ENCODE measurements at places on chromosomes 6 and 20. TPM values are rescaled to one million over a fixed set of nuclear protein-coding genes. Genes with fewer than 3 reads are reported as not detected.
A peak's percentile ranks its signal among the peaks of the same experiment; 100 is the strongest.

DNA sequence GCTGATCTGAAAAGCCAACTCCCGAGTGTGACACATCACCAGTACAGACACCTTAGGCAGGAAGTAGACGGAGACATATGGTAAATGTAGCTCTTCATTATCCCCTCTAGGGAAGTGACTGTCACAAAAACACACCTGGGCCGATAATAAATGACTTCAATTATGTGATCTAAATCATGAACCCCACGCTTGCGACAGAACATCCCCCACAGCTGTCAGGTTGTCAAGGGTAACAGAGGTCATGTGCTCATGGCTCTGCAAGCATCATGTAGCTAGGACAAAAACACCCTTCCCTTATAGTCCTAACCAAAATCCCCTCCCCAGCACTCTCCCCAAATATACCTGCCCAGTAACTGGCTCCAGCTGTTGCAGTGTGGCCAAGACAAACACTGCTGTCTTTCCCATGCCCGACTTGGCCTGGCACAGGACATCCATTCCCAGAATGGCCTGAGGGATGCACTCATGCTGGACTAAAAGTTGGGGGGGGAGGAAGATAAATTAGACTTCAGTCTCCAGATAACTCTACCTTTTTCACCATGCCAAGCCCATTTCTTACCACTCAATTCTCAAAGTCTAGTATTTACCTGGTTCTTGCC, 2.9 kb downstream of the DDX39B start:
- peaks cover 32% of the 10 kb centered on the region for H3K4me1 ChIP-seq
- peak overlapping the region; percentile 84 for H3K27ac ChIP-seq
- H3K4me3 ChIP-seq, result peak overlapping the region; percentile 100
- no peak for DNase-seq

DNA sequence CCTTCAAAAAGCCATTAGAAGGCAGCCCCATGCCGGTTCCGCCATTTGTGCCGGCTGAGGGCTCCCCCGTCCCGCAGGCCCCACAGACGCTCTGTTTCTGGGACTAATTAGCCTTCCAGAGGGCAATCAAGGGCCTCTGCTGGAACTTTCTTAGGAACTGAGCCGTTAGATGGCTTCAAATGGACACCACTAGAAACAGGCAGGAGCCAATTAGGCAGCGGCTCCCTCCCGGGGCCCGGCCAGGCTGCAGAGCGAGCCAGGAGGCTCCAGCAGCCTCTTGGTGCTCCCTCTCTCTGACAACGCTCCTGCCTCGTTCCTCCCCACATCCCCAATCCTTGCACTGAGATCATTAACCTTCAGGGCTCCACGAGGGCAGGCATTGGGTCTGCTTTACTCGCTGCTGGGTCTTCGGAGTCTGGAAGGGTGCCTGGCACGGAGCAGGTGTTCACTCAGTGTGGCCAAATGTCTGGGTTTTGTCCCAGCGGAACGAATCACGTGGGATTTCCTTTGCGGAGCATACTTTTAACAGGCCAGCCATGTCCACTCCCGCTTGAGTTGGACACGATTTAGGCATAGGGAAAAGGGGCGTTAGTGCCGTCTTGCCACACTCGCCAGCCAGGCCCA, 98.3 kb downstream of the TMEM242 start:
- no peaks in the 10 kb centered on the region for H3K36me3 ChIP-seq
- peak overlapping the region; percentile 7 for H3K4me3 ChIP-seq
- H3K27ac ChIP-seq, result peak overlapping the region; percentile 95
- peaks cover 48% of the 10 kb centered on the region for H3K4me1 ChIP-seq
- peak; percentile 70 for DNase-seq

DNA sequence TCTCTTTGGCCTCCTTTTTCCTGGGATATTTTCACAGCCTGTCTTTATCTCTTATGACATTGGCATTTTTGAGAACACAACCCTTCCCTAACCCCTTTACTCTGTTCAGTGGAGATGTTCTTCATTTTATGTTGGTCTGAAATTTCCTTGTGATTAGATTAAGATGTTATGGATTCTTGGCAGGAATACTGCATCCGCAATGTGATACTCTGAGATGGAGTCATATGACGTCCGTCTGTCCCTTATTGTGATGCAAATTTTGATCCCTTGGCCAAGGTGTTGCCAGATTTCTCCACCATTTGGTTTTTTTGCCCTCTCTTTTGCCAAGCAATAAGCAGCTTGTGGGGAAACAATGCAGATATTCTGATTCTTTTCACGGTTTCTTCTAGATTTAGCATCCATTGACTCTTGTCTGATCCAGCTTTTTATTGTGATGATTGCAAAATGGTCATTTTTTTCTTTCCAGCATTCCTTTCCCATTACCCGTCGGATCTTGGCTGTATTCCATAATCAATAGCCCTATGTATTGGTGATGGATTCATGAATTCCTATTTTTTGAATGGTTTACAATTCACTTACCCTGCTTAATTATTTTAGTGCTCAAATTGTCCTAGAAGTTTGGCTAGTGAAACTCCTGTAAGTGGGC, 85.1 kb downstream of the NCOA3 start:
- H3K4me1 ChIP-seq, result peaks cover 17% of the 10 kb centered on the region
- peak overlapping the region; percentile 73 for H3K27ac ChIP-seq
- no peak for DNase-seq
- H3K4me3 ChIP-seq, result peak overlapping the region; percentile 5
- H3K27me3 ChIP-seq, result no peaks in the 10 kb centered on the region
- H3K36me3 ChIP-seq, result no peaks in the 10 kb centered on the region

- no peaks in the 10 kb centered on the region for H3K36me3 ChIP-seq
- peaks cover 5% of the 10 kb centered on the region for H3K27me3 ChIP-seq
- H3K4me1 ChIP-seq, result no peaks in the 10 kb centered on the region
- no peak overlapping the region for H3K27ac ChIP-seq
Observed at GRCh38 chr20:10954137-10954840, 280.5 kb upstream of the JAG1 start.

DNA sequence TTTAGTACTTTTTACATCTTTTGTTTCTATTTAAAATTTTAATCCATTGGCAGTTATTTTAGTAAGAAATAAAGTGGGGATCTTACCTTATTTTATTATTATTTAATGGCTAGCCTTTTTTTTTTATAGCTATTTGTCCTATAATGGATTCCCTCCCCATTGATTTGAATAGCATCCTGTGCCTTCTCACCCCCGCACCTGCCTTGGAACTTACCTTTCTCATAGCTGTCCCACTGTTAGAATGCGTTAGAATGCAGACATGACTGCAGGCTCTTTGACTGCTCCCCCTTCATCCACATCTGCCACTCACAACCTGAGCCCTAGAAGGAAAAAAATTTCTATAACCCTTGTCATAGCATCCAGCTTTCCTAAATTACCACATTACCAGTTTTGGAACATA, 9.1 kb downstream of the PKIB start:
- no peak for DNase-seq
- peaks cover 31% of the 10 kb centered on the region for H3K4me1 ChIP-seq
- H3K27me3 ChIP-seq, result peaks cover 3% of the 10 kb centered on the region
- H3K4me3 ChIP-seq, result no peak overlapping the region

DNA sequence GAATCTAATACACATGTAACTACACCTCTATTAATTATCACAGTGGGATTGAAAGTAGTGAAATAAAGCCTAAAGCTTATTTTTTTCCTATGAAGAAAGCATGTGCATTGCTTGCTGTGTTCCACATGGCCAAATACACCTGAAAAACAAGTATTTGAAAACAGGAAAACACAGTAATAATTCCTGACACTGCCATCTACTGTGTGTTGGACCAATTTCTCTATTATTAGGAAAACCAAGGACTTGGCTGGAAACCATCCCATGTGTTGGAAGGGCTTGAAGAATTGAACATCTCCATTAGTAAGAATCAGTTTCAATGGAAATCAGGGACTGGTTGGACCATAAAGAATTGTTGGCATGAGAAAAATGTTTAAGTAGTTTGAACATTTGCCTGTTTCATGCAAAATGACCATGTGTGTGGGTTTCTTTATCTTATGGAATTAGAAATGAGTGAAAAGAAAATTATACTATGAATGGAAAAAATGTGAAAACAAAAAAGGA, 124.1 kb downstream of the PHF3 start:
- no peak for DNase-seq
- no peaks in the 10 kb centered on the region for H3K27me3 ChIP-seq
- H3K4me3 ChIP-seq, result no peak overlapping the region
- peaks cover 9% of the 10 kb centered on the region for H3K36me3 ChIP-seq

GRCh38 chr6:48233063-48233462, 122.1 kb upstream of the PTCHD4 start:
- no peak overlapping the region for H3K4me3 ChIP-seq
- DNase-seq, result no peak
- H3K4me1 ChIP-seq, result no peaks in the 10 kb centered on the region
- H3K36me3 ChIP-seq, result peaks cover 14% of the 10 kb centered on the region

- peaks cover 6% of the 10 kb centered on the region for H3K4me1 ChIP-seq
- H3K36me3 ChIP-seq, result no peaks in the 10 kb centered on the region
- DNase-seq, result no peak
- peak overlapping the region; percentile 18 for H3K4me3 ChIP-seq
Observed at GRCh38 chr6:30143780-30144179, 7.8 kb downstream of the TRIM40 start.

- H3K36me3 ChIP-seq, result no peaks in the 10 kb centered on the region
- DNase-seq, result no peak
- peak overlapping the region; percentile 77 for H3K27ac ChIP-seq
Observed at GRCh38 chr20:3470208-3470626, 601 bp upstream of the ATRN start.

DNA sequence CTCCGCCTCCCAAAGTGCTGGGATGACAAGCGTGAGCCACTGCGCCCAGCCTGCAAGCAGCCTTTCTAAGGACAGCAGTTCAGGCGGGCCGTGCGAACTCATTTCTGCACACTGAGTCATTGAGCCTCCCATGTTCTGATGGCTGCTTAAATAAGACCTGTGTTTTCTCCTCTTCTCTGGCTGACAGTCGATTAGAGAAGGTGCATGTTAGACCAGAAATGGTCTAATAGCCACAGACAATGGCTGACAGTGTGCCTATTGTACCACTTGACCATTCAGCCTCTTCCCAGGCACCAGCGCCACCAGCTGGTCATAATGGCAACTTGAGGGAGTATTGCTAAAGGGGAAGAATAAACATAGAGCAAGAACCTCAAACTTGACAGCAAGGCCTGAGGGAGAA, 6.2 kb downstream of the CST11 start:
- H3K27me3 ChIP-seq, result peaks cover 9% of the 10 kb centered on the region
- DNase-seq, result peak; percentile 86
- no peaks in the 10 kb centered on the region for H3K4me1 ChIP-seq
- H3K27ac ChIP-seq, result no peak overlapping the region
- no peaks in the 10 kb centered on the region for H3K36me3 ChIP-seq

GRCh38 chr6:170038251-170038650, 252.6 kb downstream of the DLL1 start:
- H3K36me3 ChIP-seq, result peaks cover 22% of the 10 kb centered on the region
- H3K4me3 ChIP-seq, result no peak overlapping the region
- peaks cover 3% of the 10 kb centered on the region for H3K4me1 ChIP-seq
- peaks cover 3% of the 10 kb centered on the region for H3K27me3 ChIP-seq
- DNase-seq, result peak; percentile 7

- peak; percentile 79 for DNase-seq
- peaks cover 5% of the 10 kb centered on the region for H3K36me3 ChIP-seq
- peak within 1 kb of the TSS; percentile 96 for H3K27ac ChIP-seq
- H3K27me3 ChIP-seq, result peaks cover 11% of the 10 kb centered on the region
- peaks cover 14% of the 10 kb centered on the region for H3K4me1 ChIP-seq
Observed at GRCh38 chr6:153131037-153131981, at the start of gene RGS17. RGS17 (minus strand) TSS chr6:153131282; CDS start chr6:153044018, 87,264 bp downstream.

- peaks cover 4% of the 10 kb centered on the region for H3K27me3 ChIP-seq
- no peak overlapping the region for H3K27ac ChIP-seq
- no peaks in the 10 kb centered on the region for H3K36me3 ChIP-seq
- DNase-seq, result no peak
- no peak overlapping the region for H3K4me3 ChIP-seq
Observed at GRCh38 chr6:74605922-74606581, 599.8 kb downstream of the COL12A1 start.

DNA sequence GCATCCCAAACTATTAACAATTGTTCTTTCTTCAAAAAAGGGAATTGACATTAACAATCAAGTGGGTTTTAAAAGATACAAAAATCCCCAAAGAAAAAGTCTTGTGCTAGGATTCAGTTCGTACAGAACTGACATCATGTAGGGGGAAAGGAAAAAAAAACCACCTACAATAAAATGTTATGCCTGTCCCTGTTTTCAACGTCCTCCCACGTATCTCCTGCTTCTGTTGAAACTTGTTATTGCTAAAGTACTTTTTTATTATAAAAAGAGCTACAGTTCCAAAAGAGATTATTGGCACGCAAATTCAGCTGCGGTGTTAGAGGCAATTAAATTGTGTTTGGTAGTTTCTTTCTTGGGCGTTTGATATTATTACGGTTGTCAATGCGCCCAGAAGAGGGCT, 102.8 kb upstream of the PHACTR1 start:
- no peaks in the 10 kb centered on the region for H3K27me3 ChIP-seq
- H3K4me1 ChIP-seq, result no peaks in the 10 kb centered on the region
- H3K36me3 ChIP-seq, result no peaks in the 10 kb centered on the region

DNA sequence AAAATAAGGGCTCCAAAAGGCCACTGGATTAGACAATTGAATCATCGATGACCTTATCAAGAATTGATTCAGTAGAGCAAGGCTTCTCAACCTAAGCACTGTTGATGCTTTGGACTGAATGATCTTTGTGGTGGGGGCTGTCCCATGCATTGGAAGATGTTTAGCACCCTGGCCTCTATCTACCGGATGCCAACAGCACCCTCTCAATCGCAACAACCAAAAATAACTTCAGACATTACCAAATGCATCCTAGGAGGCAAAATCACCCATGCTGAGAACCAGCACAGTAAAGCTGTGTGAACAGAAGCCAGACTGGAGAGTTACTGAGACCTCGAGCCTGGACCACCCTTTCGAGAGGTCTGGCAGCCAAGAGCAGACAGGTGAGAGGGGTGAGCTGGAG, 67.5 kb downstream of the TBC1D7 start:
- no peak for DNase-seq
- H3K4me1 ChIP-seq, result no peaks in the 10 kb centered on the region
- H3K36me3 ChIP-seq, result peaks cover 8% of the 10 kb centered on the region

GRCh38 chr6:143018955-143019354, 41.7 kb upstream of the AIG1 start:
- no peaks in the 10 kb centered on the region for H3K4me1 ChIP-seq
- no peak overlapping the region for H3K4me3 ChIP-seq
- DNase-seq, result no peak

DEFB128 gene
- not detected for total RNA-seq

CLPSL2 gene
- not detected for total RNA-seq

FAM217A gene
- total RNA-seq, result not detected

GUCA1A gene
- 2.2 TPM for total RNA-seq

DSP gene
- 8.9 TPM for total RNA-seq

SLC17A2 gene
- total RNA-seq, result not detected

DUSP15 gene
- 19.3 TPM for total RNA-seq

PDYN gene
- not detected for total RNA-seq

HLA-DPB1 gene
- 4.7 TPM for total RNA-seq
